ENCODE measurements at places on chromosomes 2 and 18. TPM values are rescaled to one million over a fixed set of nuclear protein-coding genes. Genes with fewer than 3 reads are reported as not detected.

GRCh38 chr2:59993726-59994125 is 559.7 kb downstream of the BCL11A start:
- H3K36me3 ChIP-seq: no peaks in the 10 kb centered on the region
- no peak overlapping the region for H3K27ac ChIP-seq
- no peak for DNase-seq
- no peak overlapping the region for H3K4me3 ChIP-seq
- H3K4me1 ChIP-seq: no peaks in the 10 kb centered on the region
- H3K27me3 ChIP-seq: no peaks in the 10 kb centered on the region

GRCh38 chr2:121532347-121532766 is 1.7 kb downstream of the RNU4ATAC start:
- H3K4me3 ChIP-seq: peak overlapping the region; percentile 85
- DNase-seq: no peak
- H3K4me1 ChIP-seq: peaks cover 94% of the 10 kb centered on the region
- no peaks in the 10 kb centered on the region for H3K36me3 ChIP-seq

- no peaks in the 10 kb centered on the region for H3K27me3 ChIP-seq
- H3K4me1 ChIP-seq: peaks cover 78% of the 10 kb centered on the region
- H3K27ac ChIP-seq: peak overlapping the region; percentile 61
- no peak for DNase-seq
- no peak overlapping the region for H3K4me3 ChIP-seq
These were observed 158.9 kb downstream of the LDLRAD4 start for GRCh38 chr18:13377496-13377895.

DNA sequence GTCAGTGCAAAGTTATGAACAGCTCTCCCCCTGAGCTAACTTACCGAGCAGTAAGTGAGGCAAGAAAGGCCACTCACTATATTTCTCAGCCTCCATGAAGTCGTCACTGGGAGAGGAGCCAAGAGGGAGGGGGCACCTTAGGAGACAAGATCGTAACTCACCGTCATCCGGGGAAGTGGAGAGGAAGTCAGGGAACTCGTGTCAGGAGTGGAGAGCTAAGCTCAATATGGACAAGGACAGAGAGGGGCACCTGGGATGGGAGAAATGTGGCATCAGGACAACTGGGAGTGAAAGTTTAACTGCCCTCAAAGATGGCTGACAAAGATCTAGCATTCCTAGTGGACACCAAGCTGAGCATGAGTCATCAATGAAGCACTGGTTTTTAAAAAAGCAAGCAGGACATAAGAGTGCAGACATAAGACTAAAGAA is 37.1 kb downstream of the BCL11A start:
- no peak for DNase-seq
- no peak overlapping the region for H3K4me3 ChIP-seq
- no peaks in the 10 kb centered on the region for H3K36me3 ChIP-seq
- no peak overlapping the region for H3K27ac ChIP-seq

- H3K27me3 ChIP-seq: no peaks in the 10 kb centered on the region
- H3K36me3 ChIP-seq: no peaks in the 10 kb centered on the region
- DNase-seq: no peak
- H3K4me3 ChIP-seq: no peak overlapping the region
- peak overlapping the region; percentile 64 for H3K27ac ChIP-seq
These were observed 108.1 kb downstream of the XRCC5 start for GRCh38 chr2:216216951-216217903.

DNA sequence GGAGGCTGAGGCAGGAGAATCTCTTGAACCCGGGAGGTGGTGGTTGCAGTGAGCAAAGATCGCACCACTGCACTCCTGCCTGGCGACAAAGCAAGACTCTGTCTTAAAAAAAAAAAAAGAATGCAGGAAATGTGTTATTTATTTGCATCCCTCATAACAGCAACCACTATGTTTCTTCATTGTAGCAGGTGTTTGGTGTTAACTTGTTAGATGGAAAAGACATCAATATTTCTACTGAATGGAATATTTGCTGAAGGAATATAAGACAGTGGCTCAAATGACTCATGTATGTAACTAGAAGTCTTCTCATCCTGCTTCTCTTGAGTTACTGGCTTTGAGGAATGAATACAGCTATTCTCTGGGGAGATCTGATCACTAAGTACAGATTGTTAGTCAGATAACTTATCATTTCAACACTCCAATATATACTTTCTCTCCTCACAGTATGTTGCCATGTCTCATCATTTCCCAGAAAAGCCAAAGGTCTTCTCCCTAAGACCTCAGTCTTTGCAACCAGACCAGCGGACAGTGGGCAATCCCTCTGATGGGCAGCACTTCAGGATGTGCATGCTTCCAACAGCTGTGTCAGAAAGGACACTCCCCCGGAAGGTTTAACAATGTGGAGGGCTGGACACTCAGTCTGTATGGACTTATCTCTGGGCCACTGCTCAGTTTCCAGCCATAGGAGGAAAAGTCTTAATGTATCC is 104.4 kb upstream of the STK17B start:
- H3K4me1 ChIP-seq: peaks cover 38% of the 10 kb centered on the region
- H3K27me3 ChIP-seq: no peaks in the 10 kb centered on the region
- H3K4me3 ChIP-seq: no peak overlapping the region

C2orf15 gene
- total RNA-seq: not detected

DNA sequence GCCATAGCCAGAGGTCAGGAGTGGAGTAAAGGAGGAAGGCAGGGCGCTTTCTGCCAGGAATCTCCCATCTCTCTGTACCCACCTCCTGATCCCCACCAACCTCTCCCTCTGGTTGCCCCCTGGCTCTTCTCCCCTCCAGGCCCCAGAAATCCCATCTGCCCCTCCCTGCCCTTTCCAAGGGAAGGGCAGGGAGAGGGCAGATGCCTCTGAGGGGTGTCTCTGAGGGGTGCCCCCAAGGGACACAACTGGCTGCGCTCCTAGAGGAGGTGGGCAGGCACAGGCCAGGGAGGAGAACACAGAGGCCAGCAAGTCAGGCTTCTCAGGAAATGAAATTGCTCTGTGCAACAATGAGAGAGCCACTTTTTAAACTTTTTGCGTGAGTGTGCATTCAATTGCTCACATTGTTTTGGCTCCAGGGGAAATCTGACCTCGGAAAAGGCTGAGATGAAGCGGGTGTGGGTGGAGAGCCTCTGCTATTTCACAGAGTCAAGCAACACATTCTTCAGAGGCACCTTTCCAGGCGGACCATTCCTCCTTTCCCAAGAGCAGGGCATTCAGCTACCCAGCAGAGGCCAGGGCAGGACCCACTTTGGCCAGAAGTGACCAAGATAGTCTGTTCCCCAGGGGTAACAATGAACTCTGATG is 125.5 kb downstream of the SMAD7 start:
- DNase-seq: no peak
- H3K4me3 ChIP-seq: no peak overlapping the region
- H3K27me3 ChIP-seq: no peaks in the 10 kb centered on the region
- peaks cover 57% of the 10 kb centered on the region for H3K4me1 ChIP-seq
- H3K27ac ChIP-seq: peak overlapping the region; percentile 82

- no peaks in the 10 kb centered on the region for H3K36me3 ChIP-seq
- no peaks in the 10 kb centered on the region for H3K27me3 ChIP-seq
- H3K27ac ChIP-seq: no peak overlapping the region
- H3K4me3 ChIP-seq: no peak overlapping the region
These were observed 159.0 kb downstream of the DCC start for GRCh38 chr18:52499016-52499415.

- peak overlapping the region; percentile 87 for H3K27ac ChIP-seq
- peaks cover 25% of the 10 kb centered on the region for H3K4me1 ChIP-seq
- peak; percentile 48 for DNase-seq
- peak overlapping the region; percentile 93 for H3K4me3 ChIP-seq
- H3K36me3 ChIP-seq: no peaks in the 10 kb centered on the region
These were observed 746 bp upstream of the POLR1B start for GRCh38 chr2:112541315-112542122.

ZNF519 gene
- total RNA-seq: 3.8 TPM

DNA sequence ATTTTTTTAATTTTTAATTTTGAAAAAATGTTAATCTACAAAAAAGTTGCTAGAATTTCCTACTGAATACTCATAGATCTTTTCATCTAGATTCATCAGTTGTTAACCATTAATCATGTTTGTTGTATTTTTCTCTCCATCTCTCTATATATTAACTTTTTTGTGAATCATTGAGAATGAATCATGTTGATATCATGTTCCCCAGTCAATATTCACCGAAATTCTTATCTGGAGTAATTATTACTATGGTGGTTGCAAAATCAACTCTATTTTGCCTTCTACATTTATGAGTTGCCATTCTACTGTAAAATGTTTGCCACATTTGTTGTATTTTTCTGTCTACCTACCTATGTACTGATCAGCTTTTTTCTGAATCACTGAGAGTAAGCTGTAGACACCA is 154.0 kb downstream of the SPP2 start:
- no peak overlapping the region for H3K27ac ChIP-seq
- no peaks in the 10 kb centered on the region for H3K36me3 ChIP-seq
- H3K27me3 ChIP-seq: no peaks in the 10 kb centered on the region
- no peak overlapping the region for H3K4me3 ChIP-seq
- no peaks in the 10 kb centered on the region for H3K4me1 ChIP-seq
- no peak for DNase-seq

DNA sequence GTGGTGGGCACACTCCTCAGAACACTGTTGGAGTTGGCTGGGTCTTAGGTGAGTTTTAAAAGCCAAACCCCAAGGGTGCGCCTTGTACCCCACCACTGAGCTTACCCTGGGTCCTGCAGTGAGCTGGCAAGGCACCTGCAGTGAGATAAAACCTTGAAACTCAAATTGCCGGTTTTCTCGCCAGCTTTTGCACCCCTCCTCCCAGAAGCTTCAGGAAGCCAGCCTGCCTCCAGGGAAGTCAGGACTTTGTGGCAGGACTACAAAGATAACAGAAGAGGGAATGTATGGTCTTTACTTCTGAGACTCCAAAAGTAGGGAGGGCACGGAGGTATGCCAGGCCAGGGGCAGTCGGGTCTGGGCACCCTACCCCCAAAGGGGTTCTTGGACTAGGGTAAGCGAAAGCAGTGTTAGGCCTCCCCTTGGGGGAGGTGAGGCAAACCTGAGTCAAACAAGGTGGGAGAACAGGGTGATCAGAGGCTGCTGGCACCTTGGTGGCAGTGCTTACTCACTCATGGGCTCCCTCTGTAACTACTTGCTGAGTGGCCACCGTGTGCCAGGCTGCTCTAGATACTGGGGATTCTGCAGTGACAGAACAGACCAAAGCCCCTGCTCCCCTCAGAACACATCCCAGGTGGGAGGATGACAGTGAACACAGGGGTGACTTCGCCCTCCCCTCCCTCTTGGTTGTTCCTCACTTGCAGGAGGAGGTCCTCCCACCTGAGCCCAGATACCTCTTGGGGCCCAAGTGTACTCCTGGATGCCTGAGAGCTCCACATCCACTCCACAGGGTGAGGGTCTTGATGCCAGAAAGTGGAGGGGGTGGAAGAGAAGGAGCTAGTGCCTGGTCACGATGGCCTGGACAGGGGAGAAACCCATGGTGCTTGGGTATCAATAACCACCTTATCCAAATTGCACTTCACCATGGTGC is 69.3 kb upstream of the RGPD5 start:
- H3K4me3 ChIP-seq: no peak overlapping the region
- H3K4me1 ChIP-seq: no peaks in the 10 kb centered on the region
- H3K36me3 ChIP-seq: no peaks in the 10 kb centered on the region
- H3K27ac ChIP-seq: no peak overlapping the region

CYB5A gene
- 105 TPM for total RNA-seq

ARHGAP25 gene
- 5.3 TPM for total RNA-seq

- peak overlapping the region; percentile 62 for H3K27ac ChIP-seq
- no peaks in the 10 kb centered on the region for H3K36me3 ChIP-seq
- no peaks in the 10 kb centered on the region for H3K27me3 ChIP-seq
- peaks cover 24% of the 10 kb centered on the region for H3K4me1 ChIP-seq
- H3K4me3 ChIP-seq: no peak overlapping the region
These were observed 167.9 kb downstream of the IRS1 start for GRCh38 chr2:226631671-226632070.

ACTR1B gene
- total RNA-seq: 65.2 TPM

GRCh38 chr2:238864207-238865014 is 16.5 kb downstream of the TWIST2 start:
- H3K4me1 ChIP-seq: peaks cover 20% of the 10 kb centered on the region
- H3K4me3 ChIP-seq: peak overlapping the region; percentile 44
- peak; percentile 76 for DNase-seq
- H3K27ac ChIP-seq: peak overlapping the region; percentile 73

- no peaks in the 10 kb centered on the region for H3K4me1 ChIP-seq
- no peak overlapping the region for H3K4me3 ChIP-seq
These were observed 222.7 kb downstream of the CD226 start for GRCh38 chr18:69725009-69725408.

COQ10B gene
- 28.2 TPM for total RNA-seq

B4GALT6 gene
- total RNA-seq: 5.3 TPM

GRCh38 chr2:16716024-16716423 is 50.4 kb upstream of the CYRIA start:
- no peak overlapping the region for H3K4me3 ChIP-seq
- H3K36me3 ChIP-seq: no peaks in the 10 kb centered on the region
- no peak for DNase-seq

ABCG5 gene
- total RNA-seq: not detected

DNA sequence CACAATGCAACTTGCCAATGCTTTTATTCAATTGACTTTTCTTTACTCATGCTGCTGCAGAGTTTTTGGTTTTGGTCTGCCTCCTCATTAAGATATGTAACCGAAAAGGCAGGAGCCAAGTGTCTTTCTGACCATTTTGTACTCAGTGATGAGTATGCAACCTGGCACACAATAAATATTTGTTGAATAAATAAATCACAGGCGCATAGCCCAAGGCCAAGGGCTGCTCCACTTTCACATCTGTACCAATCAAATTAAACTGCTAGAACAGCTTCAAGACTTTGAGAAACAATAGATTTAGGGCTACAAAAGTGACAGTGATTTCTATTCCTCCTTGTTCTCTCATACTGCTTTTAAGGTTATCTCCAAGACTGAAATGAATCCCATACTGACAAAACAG is 828.2 kb downstream of the RNF144A start:
- no peaks in the 10 kb centered on the region for H3K36me3 ChIP-seq
- H3K27me3 ChIP-seq: no peaks in the 10 kb centered on the region
- no peak overlapping the region for H3K4me3 ChIP-seq
- DNase-seq: no peak

All from left ventricle myocardium inferior (tissue), 1 donor.